ENCODE measurements at places on chromosomes 16 and 17.

DNA sequence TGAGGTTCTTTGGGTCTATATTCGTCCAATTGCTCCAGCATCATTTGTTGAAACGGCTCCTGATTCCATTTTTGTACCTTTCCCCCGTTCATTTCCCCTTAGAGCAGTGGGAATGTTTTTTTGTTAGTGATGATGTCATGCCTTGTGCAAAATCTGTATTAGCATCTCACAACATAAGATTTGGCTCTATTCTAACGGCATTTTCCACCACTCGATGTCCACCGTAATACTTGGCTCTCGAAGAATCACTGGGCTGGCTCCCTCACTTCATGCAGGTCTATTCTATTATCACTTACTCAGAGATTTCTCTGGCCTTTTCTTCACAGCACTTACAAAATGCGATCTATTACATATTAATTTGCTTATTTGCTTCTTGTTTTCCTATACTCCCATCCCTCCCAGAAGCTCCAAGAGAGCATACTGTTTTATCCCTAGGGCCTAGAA, 571 bp upstream of the NME1 start:
- peak overlapping the region; percentile 76 for H3K4me3 ChIP-seq
- no peak for DNase-seq
- peak overlapping the region; percentile 88 for H3K27ac ChIP-seq
- no peaks in the 10 kb centered on the region for H3K27me3 ChIP-seq
- peaks cover 24% of the 10 kb centered on the region for H3K4me1 ChIP-seq

GRCh38 chr17:28963841-28964240, 12.5 kb upstream of the PHF12 start:
- no peak overlapping the region for H3K27ac ChIP-seq
- DNase-seq = no peak
- peaks cover 12% of the 10 kb centered on the region for H3K4me1 ChIP-seq
- peaks cover 28% of the 10 kb centered on the region for H3K27me3 ChIP-seq
- no peak overlapping the region for H3K4me3 ChIP-seq

DNA sequence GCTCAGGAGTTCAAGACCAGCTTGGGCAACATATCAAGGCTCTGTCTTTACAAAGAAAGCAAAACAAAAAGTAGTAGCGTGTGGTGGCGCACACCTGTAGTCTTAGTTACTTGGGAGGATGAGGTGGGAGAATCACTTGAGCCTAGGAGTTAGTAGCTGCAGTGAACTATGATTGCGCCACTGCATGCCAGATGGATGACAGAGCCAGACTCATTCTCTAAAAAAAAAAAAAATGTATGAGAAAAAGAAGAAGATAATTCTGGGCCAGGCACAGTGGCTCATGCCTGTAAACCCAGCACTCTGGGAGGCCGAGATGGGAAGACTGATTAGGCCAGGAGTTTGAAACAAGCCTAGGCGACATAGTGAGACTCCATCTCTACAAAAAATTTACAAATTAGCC, 28.5 kb downstream of the STAT5B start:
- H3K27me3 ChIP-seq = no peaks in the 10 kb centered on the region
- H3K4me1 ChIP-seq = peaks cover 67% of the 10 kb centered on the region
- no peak for DNase-seq
- H3K27ac ChIP-seq = peak overlapping the region; percentile 66
- H3K4me3 ChIP-seq = no peak overlapping the region

GRCh38 chr17:79320331-79320730, 245.7 kb downstream of the ENGASE start:
- H3K27ac ChIP-seq = no peak overlapping the region
- H3K36me3 ChIP-seq = no peaks in the 10 kb centered on the region
- no peak overlapping the region for H3K4me3 ChIP-seq
- H3K27me3 ChIP-seq = no peaks in the 10 kb centered on the region
- DNase-seq = no peak

GRCh38 chr16:14455573-14455972, 174.5 kb downstream of the PARN start:
- no peak for DNase-seq
- H3K27ac ChIP-seq = no peak overlapping the region
- no peak overlapping the region for H3K4me3 ChIP-seq
- H3K36me3 ChIP-seq = peaks cover under 1% of the 10 kb centered on the region
- H3K4me1 ChIP-seq = no peaks in the 10 kb centered on the region

GRCh38 chr17:48262982-48263730, 155.6 kb downstream of the SNX11 start:
- H3K36me3 ChIP-seq = no peaks in the 10 kb centered on the region
- no peak overlapping the region for H3K27ac ChIP-seq
- no peak for DNase-seq
- no peak overlapping the region for H3K4me3 ChIP-seq
- H3K27me3 ChIP-seq = no peaks in the 10 kb centered on the region
- peaks cover 3% of the 10 kb centered on the region for H3K4me1 ChIP-seq

DNA sequence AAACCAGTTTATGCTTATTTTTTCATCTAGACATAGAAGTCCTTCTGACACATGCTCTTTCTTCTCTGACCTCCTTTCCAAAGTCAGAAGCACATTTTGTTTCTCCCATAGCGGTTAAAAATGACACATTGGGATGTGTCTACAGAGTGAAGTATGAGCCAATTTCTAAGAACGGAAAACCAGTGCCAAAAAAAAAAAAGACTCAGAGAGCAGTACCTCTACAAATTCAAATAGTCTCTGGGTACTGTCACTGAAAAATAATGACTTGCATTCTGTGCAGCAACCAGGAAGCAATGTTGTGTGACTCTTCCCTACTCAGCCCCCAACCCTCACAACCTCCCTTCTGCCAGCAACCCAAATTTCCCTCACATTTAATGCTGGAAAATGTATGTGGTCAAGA, 145.5 kb upstream of the PMFBP1 start:
- H3K27me3 ChIP-seq = no peaks in the 10 kb centered on the region
- H3K27ac ChIP-seq = no peak overlapping the region
- no peaks in the 10 kb centered on the region for H3K36me3 ChIP-seq
- DNase-seq = no peak
- no peaks in the 10 kb centered on the region for H3K4me1 ChIP-seq

- no peaks in the 10 kb centered on the region for H3K36me3 ChIP-seq
- H3K4me3 ChIP-seq = no peak overlapping the region
- no peak overlapping the region for H3K27ac ChIP-seq
Observed at GRCh38 chr16:71499775-71500364, 10.7 kb upstream of the ZNF19 start.

- no peak overlapping the region for H3K4me3 ChIP-seq
- peaks cover 13% of the 10 kb centered on the region for H3K4me1 ChIP-seq
- H3K36me3 ChIP-seq = no peaks in the 10 kb centered on the region
- no peak for DNase-seq
Observed at GRCh38 chr16:86573215-86573614, 5.1 kb upstream of the FOXL1 start.

- H3K27ac ChIP-seq = peak overlapping the region; percentile 91
- no peaks in the 10 kb centered on the region for H3K27me3 ChIP-seq
- H3K4me3 ChIP-seq = peak overlapping the region; percentile 63
Observed at GRCh38 chr17:75525806-75526554, 483 bp downstream of the LLGL2 start.

GRCh38 chr16:89482817-89483205, 7.5 kb downstream of the ANKRD11 start:
- H3K4me3 ChIP-seq = no peak overlapping the region
- H3K36me3 ChIP-seq = no peaks in the 10 kb centered on the region
- peak overlapping the region; percentile 59 for H3K27ac ChIP-seq
- no peak for DNase-seq
- H3K27me3 ChIP-seq = no peaks in the 10 kb centered on the region

- H3K27me3 ChIP-seq = no peaks in the 10 kb centered on the region
- peak overlapping the region; percentile 99 for H3K4me3 ChIP-seq
- no peak for DNase-seq
- peak overlapping the region; percentile 89 for H3K27ac ChIP-seq
Observed at GRCh38 chr16:30786115-30786935, 680 bp downstream of the ZNF629 start.

- H3K4me1 ChIP-seq = peaks cover 6% of the 10 kb centered on the region
- H3K27ac ChIP-seq = no peak overlapping the region
- DNase-seq = no peak
- H3K4me3 ChIP-seq = no peak overlapping the region
Observed at GRCh38 chr16:50679266-50679665, 1.8 kb downstream of the SNX20 start.

DNA sequence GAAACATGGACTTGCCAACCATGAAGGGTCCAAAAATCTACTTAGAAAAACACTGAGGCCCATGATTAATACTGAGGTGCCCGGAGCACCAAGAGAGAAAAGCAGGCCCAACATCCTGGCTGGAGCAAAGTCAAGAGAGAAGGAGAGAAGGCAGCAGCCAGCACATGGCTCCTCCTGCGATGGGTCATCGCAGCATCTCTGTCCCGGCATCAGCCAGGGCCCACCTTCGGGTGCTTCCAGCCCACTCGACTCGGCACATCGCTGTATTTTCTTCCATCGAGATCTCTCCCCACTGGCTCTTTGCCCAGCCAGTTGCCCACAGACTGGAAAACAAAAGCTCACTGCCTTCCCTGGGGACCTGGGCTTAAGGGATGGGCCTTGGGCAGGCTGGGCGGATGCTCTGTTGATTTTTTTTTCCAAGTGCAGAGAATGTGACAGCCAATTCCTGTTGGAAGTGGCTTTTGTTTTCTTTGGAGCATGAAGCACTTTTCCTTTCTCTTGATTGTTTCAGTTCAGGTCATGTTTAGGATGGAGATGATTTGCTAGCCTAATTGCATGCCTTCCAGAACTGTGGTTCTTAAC, 58.1 kb downstream of the CYB5B start:
- peak overlapping the region; percentile 77 for H3K27ac ChIP-seq
- DNase-seq = no peak
- no peaks in the 10 kb centered on the region for H3K36me3 ChIP-seq

DNA sequence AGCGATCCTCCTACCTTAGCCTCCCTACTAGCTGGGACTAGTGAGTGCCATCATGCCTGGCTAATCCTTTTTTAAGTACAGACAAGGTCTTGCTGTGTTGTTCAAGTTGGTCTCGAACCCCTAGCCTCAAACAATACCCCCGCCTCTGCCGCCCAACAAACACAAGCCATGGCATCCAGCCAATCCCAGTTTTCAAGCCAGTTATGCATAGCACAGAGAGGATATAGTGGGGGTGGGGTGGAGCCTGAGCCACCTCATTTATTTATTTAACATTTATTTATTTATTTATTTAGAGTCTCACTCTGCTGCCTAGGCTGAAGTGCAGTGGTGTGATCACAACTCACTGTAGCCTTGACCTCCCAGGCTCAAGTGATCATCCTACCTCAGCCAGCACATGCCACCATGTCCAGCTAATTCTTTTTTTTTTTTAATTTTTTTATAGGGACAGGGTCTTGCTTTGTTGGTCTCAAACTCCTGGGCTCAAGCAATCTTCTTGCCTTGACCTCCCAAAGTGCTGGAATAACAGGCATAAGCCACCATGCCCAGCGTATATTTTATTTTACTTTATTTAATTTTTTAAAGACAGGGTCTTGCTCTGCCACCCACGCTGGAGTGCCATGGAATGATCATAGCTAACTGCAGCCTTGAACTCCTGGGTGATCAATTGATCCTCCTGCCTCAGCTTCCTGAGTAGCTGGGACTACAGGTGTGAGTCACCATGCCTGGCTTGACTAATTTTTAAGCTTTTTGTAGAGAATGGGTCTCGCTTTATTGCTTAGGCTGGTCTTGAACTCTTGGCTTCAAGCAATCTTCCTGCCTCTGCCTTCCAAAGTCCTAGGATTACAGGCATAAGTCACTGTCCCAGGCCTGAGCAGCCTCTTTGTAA, 26.2 kb upstream of the KLHL11 start:
- H3K27ac ChIP-seq = no peak overlapping the region
- no peaks in the 10 kb centered on the region for H3K27me3 ChIP-seq
- DNase-seq = no peak
- peaks cover 3% of the 10 kb centered on the region for H3K4me1 ChIP-seq
- no peak overlapping the region for H3K4me3 ChIP-seq

- H3K4me1 ChIP-seq = peaks cover 20% of the 10 kb centered on the region
- DNase-seq = peak; percentile 39
- H3K36me3 ChIP-seq = no peaks in the 10 kb centered on the region
Observed at GRCh38 chr17:74569020-74570003, 2.0 kb upstream of the CD300H start.

- peaks cover 15% of the 10 kb centered on the region for H3K4me1 ChIP-seq
- DNase-seq = no peak
- no peak overlapping the region for H3K4me3 ChIP-seq
- H3K27me3 ChIP-seq = no peaks in the 10 kb centered on the region
- H3K27ac ChIP-seq = peak overlapping the region; percentile 58
Observed at GRCh38 chr17:17855976-17856375, 19.2 kb upstream of the SREBF1 start.

DNA sequence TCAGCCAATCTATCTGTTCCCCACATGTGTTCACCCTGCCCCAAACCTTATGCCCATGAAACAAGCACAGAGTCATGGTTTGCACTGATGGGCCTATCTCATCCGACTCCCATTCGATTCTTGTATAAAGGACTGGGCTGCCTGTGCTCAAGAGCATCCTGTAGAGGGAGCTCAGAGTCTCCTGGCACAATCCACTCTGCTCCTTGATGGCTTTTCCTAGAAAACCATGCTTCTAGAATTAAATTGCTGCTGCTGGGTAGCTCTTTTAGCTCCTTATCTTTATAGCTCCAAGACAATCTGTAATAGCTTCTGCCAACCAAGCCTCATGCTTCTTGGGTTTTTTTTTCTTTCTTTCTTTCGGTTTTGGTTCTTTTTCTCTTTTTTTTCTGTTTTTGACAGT, 9.7 kb downstream of the ZNF19 start:
- H3K4me3 ChIP-seq = no peak overlapping the region
- no peaks in the 10 kb centered on the region for H3K4me1 ChIP-seq
- H3K27me3 ChIP-seq = no peaks in the 10 kb centered on the region
- no peak overlapping the region for H3K27ac ChIP-seq
- no peak for DNase-seq

- H3K4me1 ChIP-seq = peaks cover 5% of the 10 kb centered on the region
- no peak overlapping the region for H3K27ac ChIP-seq
- H3K4me3 ChIP-seq = no peak overlapping the region
- no peaks in the 10 kb centered on the region for H3K27me3 ChIP-seq
Observed at GRCh38 chr17:40699853-40700252, 3.7 kb downstream of the KRT24 start.

- peaks cover 5% of the 10 kb centered on the region for H3K4me1 ChIP-seq
- no peaks in the 10 kb centered on the region for H3K27me3 ChIP-seq
- no peak for DNase-seq
- H3K36me3 ChIP-seq = no peaks in the 10 kb centered on the region
- no peak overlapping the region for H3K27ac ChIP-seq
Observed at GRCh38 chr16:12811441-12812383, 8.0 kb upstream of the CPPED1 start.

GRCh38 chr17:8557176-8557806, 73.2 kb downstream of the MYH10 start:
- no peak overlapping the region for H3K27ac ChIP-seq
- no peaks in the 10 kb centered on the region for H3K27me3 ChIP-seq
- DNase-seq = no peak
- H3K4me1 ChIP-seq = no peaks in the 10 kb centered on the region
- H3K36me3 ChIP-seq = no peaks in the 10 kb centered on the region

GRCh38 chr17:61183793-61184192, 215.8 kb upstream of the TBX2 start:
- H3K4me1 ChIP-seq = no peaks in the 10 kb centered on the region
- no peaks in the 10 kb centered on the region for H3K27me3 ChIP-seq
- H3K4me3 ChIP-seq = no peak overlapping the region
- no peaks in the 10 kb centered on the region for H3K36me3 ChIP-seq
- H3K27ac ChIP-seq = no peak overlapping the region
